ENCODE measurements at places on chromosomes 5 and 9.
A peak's percentile ranks its signal among the peaks of the same experiment; 100 is the strongest.

GRCh38 chr9:118473521-118473920 lies 769.3 kb downstream of the TLR4 start:
- no peak for DNase-seq

- DNase-seq, result no peak
These were observed 40.3 kb downstream of the SLC24A2 start for GRCh38 chr9:19748278-19749126.

DNA sequence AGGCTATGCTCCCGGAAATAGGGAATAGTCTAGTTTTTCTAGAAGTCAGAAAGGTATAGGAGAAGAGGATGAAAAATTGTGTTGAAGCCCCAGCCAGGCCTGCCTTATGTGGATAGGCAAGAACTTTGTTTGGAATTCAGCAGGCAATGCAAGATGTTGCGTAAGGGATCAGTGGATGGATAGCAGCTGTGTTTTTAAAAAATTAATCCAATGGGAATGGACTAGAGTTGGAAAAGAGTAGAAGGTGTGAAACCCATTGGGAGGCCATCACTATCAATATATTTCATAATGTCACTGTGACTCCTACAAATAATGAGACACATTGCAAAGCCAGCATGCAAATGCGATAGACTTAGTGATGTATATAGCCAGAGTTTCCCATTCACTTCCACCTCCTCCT lies 281.9 kb downstream of the MARCHF11 start:
- DNase-seq, result no peak

DNA sequence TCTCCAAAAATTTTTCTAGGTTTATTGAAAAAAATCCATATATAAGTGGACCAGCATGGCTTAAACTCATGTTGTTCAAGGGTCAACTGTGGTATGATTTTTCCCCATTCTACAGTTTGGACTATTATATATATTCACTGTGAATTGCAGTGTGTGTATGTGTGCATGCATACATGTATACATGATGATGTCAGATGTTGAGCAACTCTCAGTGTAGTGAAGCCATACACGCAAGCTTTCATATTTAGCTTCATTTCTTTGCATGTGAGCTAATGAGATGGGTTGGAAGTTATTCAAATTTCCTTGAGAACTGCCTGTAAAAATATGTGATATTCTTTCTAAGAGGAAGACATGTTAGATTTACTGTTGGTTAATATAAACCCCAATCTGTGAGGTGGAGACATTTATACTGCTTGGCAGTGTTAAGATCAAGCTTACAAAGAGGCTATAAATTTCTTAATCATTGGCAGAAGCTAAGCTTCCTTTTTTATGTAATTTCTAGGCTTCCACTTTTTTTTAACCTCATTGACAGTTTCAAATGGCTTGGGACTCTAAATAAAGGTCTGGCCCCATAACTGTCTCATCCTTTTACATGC lies 134.8 kb downstream of the GABRG2 start:
- DNase-seq, result no peak

DNA sequence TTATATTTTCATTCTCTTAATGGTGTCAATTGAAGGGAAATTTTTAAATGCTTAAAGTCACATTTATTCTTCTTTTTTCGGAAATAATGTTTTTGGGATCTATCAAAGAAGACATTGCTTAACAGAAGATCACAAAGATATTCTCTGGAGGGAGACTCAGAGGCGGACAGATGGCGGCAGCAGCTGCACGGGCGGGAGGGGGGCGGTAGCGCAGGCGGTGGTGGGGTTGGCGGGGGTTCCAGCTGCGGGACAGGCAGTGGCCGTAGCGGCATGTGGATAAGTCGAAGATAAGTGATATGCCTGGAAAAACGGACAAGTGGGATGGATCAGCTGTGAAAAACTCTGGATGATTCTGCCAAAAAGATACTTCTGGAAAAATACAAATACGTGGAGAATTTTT lies 31.6 kb upstream of the ZDHHC11B start:
- no peak for DNase-seq

GRCh38 chr9:135570456-135570855 lies 8.9 kb downstream of the PAEP start:
- DNase-seq, result no peak

- no peak for DNase-seq
These were observed 32.8 kb upstream of the CCNB1 start for GRCh38 chr5:69134126-69134525.

DNA sequence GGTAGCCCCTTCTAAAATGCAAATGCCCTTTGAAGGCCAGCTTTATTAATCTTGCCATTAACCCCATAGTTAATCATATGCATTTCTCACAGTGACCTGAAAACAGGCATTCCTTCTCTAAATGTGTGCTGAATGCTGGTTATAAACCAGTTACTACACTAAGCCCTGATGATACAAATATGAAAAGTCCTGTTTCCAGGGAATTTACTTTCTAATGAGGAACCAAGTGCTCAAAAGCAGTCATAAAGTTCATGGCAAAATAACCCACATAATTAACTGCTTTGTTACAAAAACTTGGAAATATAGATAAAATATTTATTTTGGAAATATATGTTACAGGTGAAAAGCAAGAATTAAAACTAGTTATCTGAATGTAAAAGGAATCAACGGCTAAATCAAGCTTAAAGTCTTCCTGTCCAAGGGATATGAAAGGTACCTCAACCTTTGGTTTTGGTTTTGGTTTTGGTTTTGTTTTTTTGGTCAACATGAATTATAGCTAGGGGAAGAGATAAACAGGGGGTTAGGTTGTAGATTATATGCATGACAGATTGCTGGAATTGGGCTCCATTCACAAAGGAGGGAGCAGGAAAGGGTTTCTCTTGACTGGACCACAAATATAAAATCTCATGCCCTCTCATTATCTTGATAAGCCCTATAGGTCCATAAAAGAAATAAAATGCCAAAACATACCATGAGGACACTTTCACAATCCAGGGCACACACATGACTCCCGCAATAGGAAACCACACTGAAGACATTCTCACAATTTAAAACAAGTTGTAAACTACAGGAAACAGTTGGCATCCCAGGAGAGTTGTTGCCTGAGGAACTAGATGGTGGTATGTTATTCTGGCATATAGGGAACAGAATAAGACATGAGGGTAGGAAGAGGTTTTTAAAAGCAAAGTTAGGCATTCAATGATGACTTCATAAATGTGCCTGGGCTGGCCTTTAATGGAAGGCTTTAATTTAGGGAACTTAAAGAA lies 46.7 kb upstream of the MACIR start:
- DNase-seq, result no peak

DNA sequence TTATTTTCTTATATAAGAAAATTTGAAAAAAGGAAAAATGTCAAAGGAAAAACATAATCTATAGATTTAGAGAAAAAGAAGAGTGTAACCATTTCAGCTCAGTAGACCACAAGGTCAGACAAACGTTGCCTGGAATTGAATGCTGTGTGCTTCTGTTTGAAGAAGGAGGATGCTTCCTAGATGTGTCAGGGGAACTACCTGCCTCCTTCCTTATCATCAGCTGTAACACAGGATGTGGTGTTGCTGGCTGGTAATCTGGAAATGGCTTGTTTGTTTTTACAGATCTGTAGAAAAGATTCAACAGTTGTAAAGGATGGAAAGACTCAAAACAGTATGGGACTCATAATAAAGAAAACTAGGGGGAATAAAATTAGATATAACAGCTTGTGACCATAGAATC lies 160.7 kb upstream of the MEF2C start:
- DNase-seq, result no peak

- DNase-seq, result no peak
These were observed 5.5 kb downstream of the F2RL2 start for GRCh38 chr5:76617675-76618074.

- DNase-seq, result peak; percentile 96
These were observed 500 bp upstream of the GNAQ start for GRCh38 chr9:78031893-78032729.

DNA sequence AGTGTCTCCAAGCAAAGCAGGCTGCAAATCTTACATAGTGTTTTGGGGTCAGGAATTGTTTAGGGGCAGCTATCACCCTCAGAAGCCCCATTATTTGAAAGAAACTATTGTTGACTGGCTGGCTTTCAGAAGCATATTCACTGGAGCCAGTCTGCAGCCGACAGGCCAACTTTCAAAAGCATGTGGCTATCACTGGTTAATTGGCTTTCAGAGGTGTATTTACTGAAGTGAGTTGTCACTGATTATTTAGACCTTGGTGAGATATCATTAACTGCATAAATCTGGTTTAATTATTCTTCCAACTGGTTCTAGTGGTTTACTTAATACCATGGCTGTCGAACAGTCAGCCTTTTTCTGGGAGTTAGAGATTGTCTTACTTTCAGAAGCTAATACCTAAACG lies 247.0 kb downstream of the CWC27 start:
- DNase-seq, result no peak

DNA sequence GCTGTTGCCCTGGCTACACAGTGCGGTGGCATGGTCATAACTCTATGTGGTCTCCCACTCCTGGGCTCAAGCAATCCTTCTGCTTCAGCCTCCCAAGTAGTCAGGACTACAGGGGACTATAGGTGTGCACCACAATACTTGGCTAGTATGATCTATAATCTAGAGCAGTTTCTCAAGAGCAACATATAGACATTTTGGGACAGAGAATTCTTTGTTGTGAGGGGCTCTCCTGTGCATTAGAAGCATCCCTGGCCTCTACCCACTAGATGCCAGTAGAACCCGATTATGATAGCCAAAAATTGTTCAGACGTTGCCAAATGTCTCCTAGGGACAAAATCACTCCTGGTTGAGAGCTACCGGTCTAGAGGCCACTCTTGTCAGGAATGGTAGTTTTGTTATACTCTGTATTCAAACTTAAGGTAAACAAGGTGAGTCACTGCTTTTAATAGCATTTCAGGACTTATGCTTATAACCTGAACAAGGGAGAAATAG lies 7.2 kb downstream of the ANKHD1 start:
- no peak for DNase-seq

GRCh38 chr5:80057921-80058320 lies 22.8 kb downstream of the THBS4 start:
- DNase-seq, result peak; percentile 43

DNA sequence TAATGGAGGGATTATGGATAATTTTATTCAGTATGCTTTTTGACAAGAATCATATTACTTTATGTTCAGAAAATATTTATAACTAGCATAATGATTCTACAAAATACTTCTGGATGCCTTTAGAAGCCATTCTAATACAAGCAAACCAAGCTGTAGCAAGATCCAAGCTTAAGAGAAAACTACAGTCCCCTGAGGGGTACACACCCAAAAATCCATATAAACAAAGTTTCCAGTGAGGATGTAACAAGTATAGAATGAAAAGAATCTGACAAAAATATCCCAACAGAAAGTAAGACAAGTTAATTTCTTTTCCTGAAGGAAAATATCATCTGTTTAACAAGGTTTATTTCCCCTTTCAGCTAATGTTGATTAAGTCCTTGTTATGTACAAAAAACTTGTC lies 53.9 kb downstream of the MLLT3 start:
- DNase-seq, result no peak

DNA sequence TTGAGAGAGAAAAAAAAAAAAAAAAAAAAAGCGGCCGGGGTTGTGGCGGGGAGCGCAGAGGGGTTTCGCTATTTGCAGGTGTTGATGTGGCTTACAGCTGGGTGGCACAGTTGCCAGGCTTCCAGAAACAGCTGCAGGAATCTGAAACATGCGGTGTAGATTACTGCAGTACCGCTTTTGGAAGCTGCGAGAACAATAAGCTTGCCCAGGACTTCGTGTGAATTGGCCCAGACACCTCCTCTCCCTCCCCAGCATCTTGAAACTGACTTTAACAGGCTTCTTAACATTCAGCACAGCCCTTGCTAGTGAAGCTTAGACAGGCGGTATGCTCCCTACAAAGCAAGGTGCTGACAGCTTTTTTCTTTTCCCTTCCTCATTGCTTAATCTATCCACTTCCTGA lies 104.0 kb downstream of the ATP10B start:
- no peak for DNase-seq

DNA sequence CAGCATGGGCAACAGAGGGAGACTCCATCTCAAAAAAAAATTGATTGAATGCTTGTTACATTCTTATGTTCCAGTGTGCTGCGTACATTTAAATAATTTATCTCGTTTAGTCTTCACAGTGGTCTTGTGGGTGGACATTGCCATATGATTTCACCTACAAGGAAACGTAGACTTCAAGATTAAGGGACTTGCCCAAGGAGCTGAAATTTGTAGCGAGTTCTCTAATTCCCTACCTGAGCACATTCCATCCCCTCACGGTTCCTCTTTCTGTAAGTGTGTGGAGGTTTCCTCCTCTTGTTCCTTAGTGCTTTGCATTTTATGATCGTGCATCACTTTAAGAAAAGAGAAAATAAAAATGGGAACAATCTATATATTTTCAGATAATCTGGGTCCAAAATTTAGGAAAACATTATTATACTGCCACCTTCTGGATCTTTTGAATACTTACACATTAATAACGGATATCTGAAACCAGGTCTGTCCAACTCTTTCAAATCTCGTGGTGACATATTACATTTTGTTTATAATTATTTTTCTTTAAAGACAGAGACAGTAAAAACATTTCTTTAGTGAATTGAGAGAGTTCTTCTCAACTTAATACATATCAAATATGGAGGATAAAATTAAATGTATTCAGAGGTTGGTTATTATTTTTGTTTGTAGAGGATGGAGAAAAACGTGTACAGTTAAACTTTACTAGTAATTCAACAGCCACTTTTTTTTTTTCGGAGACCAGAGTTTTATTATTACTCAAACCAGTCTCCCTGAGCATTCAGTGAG lies 29.9 kb upstream of the C7 start:
- no peak for DNase-seq

DNA sequence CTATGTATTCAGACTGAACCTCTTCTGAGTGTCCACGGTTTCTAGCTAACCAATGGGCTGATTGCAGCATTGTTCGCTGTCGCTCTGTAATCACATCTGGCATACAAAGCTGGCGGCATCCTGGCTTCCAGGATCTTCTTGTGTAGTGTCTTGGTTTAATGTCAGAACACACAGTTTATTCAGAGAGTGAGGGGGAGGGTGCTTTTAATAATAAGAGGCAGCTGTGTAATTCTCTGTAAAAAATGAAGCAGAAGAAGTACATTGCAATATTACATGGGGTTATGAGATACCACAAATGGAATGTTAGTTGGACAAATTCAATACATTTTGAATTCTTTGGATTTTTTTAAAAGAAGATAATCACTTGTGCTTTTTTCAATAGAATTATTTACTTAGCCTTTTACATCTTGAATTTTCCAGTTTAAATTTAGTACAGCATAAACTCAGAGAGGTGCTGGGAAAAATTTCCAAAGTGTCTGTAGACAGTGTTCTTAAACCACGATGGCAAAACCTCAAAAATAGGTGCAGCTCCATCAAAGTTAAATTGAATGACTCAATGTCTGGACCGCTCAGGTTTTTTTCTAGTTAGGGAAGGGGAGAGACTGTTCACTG lies 206.0 kb downstream of the PCSK1 start:
- DNase-seq, result no peak

- no peak for DNase-seq
These were observed 31.3 kb upstream of the HTR4 start for GRCh38 chr5:148685520-148686134.

DNA sequence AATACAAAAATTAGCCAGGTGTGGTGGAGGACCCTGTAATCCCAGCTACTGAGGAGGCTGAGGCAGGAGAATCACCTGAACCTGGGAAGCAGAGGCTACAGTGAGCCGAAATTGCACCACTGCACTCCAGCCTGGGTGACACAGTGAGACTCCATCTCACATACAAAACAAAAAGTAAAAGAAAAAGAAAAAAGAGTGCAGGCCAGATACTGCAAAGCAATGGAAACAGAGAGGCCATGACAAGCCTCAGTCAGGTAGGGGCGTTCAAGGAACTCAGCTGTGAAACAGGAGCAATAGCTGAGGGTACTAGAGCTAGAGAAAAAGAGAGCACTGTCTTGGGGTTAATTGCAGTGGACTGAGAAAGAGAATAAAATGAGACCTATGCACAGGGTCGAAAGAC lies 56.2 kb downstream of the TIMD4 start:
- DNase-seq, result no peak

Measured in cardiac septum (tissue), 1 donor.